ENCODE measurements at places on chromosomes 12 and 14.

GRCh38 chr14:59358102-59358501 is 107.1 kb downstream of the GPR135 start:
- DNase-seq = peak; percentile 70

DNA sequence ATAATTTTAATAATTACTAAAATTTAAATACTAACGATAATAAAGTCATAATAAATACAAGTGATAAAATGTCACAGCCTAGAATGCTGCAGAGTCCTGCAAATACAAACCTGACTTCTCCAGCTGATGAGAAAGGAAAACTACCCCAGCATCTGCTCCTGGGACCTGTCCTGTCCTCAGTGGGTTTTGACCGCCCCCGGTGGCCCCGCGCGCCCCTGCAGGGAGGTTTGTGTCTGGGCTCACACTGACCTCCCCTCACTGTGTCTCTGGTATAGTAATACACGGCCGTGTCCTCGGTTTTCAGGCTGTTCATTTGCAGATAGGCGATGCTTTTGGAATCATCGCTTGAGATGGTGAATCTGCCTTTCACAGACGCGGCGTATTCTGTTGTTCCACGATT is 1139.4 kb downstream of the TMEM121 start:
- DNase-seq = no peak

GRCh38 chr12:55891310-55891709 is 36.4 kb downstream of the PYM1 start:
- DNase-seq = no peak

DNA sequence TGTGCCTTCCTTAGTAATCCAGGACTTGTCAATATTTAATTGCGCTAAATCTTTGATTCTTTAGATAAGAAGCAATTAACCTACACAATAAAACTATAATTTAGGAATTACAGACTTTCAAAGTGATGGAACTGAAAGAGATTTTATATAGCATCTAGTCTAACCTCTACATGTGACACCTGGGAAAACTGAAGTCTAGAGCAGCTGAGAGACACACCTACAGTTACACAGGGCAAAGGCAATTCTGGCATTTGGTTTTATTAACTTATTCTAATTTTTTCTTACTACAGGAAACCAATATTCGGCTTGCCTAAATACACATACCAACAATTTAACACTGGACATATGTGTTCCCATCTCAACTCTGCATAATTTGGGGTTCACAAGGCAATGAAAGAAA is 196.5 kb downstream of the STXBP6 start:
- no peak for DNase-seq

DNA sequence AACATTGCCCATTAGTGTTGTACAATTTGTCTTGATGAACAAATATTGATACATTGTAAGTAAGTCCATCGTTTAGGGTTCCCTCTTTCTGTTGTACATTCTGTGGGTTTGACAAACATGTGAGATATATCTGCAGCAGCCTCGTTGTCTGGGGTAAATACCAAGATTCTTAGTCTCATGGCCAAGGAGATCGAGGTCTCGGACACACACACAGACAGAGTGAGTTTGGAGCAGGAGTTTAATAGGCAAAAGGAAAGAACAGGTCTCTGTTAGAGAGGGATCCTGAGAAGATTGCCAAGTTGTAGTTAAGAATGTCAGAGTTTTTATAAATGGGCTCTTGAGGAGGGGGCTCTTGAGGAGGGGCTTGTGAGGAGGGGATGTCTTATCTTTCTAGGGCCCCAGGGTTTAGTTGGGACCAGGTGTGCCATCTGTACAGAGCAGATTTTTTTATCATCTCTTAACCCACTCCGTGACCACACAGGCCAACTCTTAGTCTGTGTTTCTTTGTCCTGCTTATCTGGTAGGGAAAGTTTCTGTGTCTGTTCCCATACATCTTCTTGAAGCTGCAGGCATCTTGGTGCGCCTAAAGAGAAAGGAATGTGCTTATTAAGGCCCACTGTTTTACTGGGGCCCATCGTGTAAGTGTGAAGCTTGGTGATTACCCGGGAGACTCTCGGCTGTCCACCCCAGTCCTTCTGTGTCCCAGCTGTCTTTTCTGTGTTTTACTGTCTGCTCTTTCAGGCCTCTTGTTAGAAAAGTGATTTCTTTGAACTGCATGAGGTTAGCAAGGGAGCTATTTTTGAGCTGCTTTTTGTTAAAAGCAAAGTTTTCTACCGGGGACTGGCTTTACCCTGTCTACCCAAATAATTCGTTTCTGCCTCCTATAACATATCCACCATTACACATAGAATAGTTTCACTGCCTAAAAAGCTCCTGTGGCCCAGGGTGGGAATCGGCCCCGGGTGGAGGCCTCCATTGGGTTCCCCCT is 22.4 kb upstream of the CLEC2D start:
- DNase-seq = peak; percentile 12

- DNase-seq = no peak
Observed at GRCh38 chr12:81499809-81500208, 259.3 kb downstream of the PPFIA2 start.

DNA sequence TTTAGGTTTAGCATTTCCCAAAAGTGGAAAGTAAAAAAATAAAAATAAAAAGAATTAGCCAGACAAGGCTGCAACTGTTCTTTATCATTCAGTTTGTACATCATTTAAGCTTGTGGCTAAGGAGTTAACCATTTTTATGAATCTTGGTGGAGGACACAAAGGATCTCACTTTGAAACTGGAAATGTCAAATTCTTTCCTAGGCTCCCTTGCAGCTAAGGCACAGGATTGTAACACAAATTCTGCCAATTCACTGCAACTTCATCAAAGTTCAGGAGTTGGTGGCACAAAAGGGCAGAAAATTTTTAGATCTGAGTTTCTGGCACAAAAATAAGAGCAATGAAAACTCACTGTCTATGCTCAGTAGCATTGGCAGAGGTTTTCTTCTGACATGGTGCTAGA is 211.2 kb upstream of the SYT10 start:
- no peak for DNase-seq

All from kidney glomerular epithelial cell (primary cell).